ENCODE measurements at places on chromosomes 4 and X. TPM values are rescaled to one million over a fixed set of nuclear protein-coding genes. Genes with fewer than 3 reads are reported as not detected.

The MED14 gene
- total RNA-seq, result 56.4 TPM

The TMEM271 gene
- not detected for total RNA-seq

The ZFP42 gene
- total RNA-seq, result not detected

The SORBS2 gene
- 82.5 TPM for total RNA-seq

The NUDT11 gene
- total RNA-seq, result 3.9 TPM

The SOWAHB gene
- total RNA-seq, result not detected

The MED12 gene
- 61.4 TPM for total RNA-seq

The TACR3 gene
- total RNA-seq, result not detected

The STS gene
- total RNA-seq, result 4.9 TPM

The EPGN gene
- total RNA-seq, result not detected

The TMPRSS11F gene
- not detected for total RNA-seq

- no peaks in the 10 kb centered on the region for H3K4me1 ChIP-seq
- no peak overlapping the region for H3K4me3 ChIP-seq
- H3K36me3 ChIP-seq, result no peaks in the 10 kb centered on the region
- peaks cover 7% of the 10 kb centered on the region for H3K27me3 ChIP-seq
Observed at GRCh38 chr4:153060196-153060595, 124.1 kb downstream of the FHDC1 start.

- no peaks in the 10 kb centered on the region for H3K36me3 ChIP-seq
- no peaks in the 10 kb centered on the region for H3K4me1 ChIP-seq
- DNase-seq, result no peak
- no peak overlapping the region for H3K4me3 ChIP-seq
Observed at GRCh38 chr4:162350331-162350730, 186.5 kb upstream of the FSTL5 start.

GRCh38 chr4:102281171-102281839 lies 64.0 kb downstream of the SLC39A8 start:
- no peak overlapping the region for H3K27ac ChIP-seq
- H3K36me3 ChIP-seq, result no peaks in the 10 kb centered on the region
- H3K27me3 ChIP-seq, result no peaks in the 10 kb centered on the region
- DNase-seq, result no peak
- no peak overlapping the region for H3K4me3 ChIP-seq
- no peaks in the 10 kb centered on the region for H3K4me1 ChIP-seq

GRCh38 chr4:131566026-131566425 lies 1583.1 kb upstream of the PCDH10 start:
- H3K4me3 ChIP-seq, result no peak overlapping the region
- H3K27me3 ChIP-seq, result no peaks in the 10 kb centered on the region
- DNase-seq, result no peak
- H3K27ac ChIP-seq, result no peak overlapping the region

GRCh38 chr4:336893-337142 lies 796 bp upstream of the ZNF141 start:
- no peak overlapping the region for H3K27ac ChIP-seq
- peak overlapping the region; percentile 39 for H3K4me3 ChIP-seq
- no peak for DNase-seq

DNA sequence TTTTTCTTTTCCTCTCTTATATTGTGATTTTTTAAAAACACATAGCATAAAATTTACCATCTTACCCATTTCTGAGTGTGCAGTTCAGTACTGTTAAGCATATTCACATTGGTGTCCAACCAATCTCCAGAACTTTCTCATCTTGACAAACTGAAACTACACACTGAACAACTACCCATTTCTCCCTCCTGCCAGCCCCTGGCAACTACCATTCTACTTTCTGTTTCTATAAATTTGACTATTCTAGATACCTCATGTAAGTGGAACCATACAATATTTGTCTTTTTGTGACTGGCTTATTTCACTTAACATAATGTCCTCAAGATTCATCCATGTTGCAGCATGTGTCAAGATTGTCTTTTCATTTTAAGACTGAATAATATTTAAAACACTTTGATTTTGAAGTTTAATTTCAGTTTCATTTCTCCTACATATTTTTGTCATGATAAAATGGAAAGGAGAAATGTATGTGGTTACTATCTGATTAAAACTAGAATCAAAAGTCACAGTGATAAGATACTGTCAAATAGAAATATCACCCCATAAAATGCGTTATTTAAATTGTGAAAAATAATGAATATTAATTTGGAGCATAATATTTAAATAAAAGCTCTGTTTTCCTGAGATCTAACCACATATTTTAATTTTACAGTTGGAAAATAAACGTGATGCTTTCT lies 122.8 kb downstream of the DIPK2B start:
- no peaks in the 10 kb centered on the region for H3K27me3 ChIP-seq
- no peaks in the 10 kb centered on the region for H3K36me3 ChIP-seq
- no peaks in the 10 kb centered on the region for H3K4me1 ChIP-seq
- DNase-seq, result no peak
- H3K4me3 ChIP-seq, result no peak overlapping the region

- H3K27ac ChIP-seq, result no peak overlapping the region
- H3K36me3 ChIP-seq, result no peaks in the 10 kb centered on the region
- no peaks in the 10 kb centered on the region for H3K4me1 ChIP-seq
- no peaks in the 10 kb centered on the region for H3K27me3 ChIP-seq
- DNase-seq, result no peak
Observed at GRCh38 chr4:189035091-189035490, 895.9 kb downstream of the TRIML1 start.

DNA sequence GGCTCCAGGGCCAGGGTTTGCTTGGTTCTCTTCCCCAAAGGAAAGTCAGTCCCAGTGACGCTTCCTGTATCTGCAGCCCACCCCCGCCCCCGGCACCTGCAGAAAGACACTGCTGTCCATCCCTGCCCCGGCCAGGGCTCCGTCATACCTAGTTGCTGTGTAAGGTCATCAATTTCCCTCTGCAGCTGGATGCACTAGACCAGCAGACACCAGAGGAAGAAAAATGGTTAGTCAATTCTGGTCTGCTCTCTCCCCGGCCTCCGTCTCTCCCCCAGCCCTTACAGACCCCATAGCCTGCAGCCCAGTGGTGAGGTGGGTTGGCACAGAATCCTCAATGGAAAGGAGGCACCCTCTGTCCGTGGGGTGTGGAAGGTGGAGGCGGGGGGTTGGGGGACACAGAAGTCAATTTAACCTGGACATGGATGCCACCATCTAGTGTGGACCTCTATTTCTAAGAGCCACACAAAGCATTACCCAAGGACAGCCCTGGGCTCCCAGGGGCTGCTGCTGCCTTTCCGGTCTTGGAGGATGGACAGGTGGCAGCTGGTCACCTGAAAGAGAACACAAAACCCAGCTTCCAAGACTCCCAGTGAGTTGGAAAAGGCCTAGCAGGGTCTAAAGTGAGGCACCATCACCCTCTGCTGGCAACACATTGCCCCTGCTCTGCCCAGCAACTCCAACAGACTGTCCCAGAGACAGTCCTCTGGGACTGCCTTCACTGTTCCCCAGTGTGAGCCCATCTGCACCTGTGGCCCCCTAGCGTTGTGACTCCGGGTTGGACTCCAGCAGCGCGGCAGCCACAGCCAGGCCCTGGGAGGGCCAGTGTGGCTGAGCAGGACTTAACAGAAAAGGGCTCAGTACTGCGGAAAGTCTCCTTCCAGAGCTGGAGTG lies 40.2 kb upstream of the NHSL2 start:
- H3K27ac ChIP-seq, result no peak overlapping the region
- no peaks in the 10 kb centered on the region for H3K27me3 ChIP-seq
- no peak for DNase-seq
- no peak overlapping the region for H3K4me3 ChIP-seq
- H3K36me3 ChIP-seq, result no peaks in the 10 kb centered on the region

- no peaks in the 10 kb centered on the region for H3K36me3 ChIP-seq
- no peaks in the 10 kb centered on the region for H3K27me3 ChIP-seq
- no peak overlapping the region for H3K27ac ChIP-seq
- no peak for DNase-seq
- H3K4me1 ChIP-seq, result no peaks in the 10 kb centered on the region
- no peak overlapping the region for H3K4me3 ChIP-seq
Observed at GRCh38 chr4:151808120-151808529, 47.3 kb upstream of the GATB start.

DNA sequence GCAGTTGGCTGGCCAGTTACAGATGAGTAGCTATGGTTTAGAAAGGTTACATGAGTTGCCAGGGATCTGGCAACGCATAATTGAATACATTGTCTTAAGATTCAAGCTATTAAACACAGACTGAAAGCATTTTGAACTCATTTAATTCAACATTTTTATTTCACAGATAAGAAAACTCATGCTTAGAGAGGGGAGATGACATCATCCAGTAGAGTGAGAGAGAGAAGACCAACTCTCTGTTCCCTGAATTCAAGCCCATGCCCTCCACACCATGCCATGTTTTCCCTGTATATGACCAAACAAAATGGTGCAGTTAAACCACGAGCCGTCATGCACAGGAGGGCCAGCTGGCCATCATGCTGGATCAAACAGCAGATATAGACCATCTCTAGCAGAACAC lies 22.6 kb downstream of the SNCA start:
- no peak overlapping the region for H3K4me3 ChIP-seq
- H3K36me3 ChIP-seq, result peaks cover 4% of the 10 kb centered on the region
- no peak overlapping the region for H3K27ac ChIP-seq
- H3K4me1 ChIP-seq, result no peaks in the 10 kb centered on the region

GRCh38 chr4:114087596-114088230 lies 108.3 kb upstream of the ARSJ start:
- no peaks in the 10 kb centered on the region for H3K36me3 ChIP-seq
- H3K4me1 ChIP-seq, result peaks cover 10% of the 10 kb centered on the region
- H3K4me3 ChIP-seq, result no peak overlapping the region
- no peaks in the 10 kb centered on the region for H3K27me3 ChIP-seq
- peak overlapping the region; percentile 34 for H3K27ac ChIP-seq

DNA sequence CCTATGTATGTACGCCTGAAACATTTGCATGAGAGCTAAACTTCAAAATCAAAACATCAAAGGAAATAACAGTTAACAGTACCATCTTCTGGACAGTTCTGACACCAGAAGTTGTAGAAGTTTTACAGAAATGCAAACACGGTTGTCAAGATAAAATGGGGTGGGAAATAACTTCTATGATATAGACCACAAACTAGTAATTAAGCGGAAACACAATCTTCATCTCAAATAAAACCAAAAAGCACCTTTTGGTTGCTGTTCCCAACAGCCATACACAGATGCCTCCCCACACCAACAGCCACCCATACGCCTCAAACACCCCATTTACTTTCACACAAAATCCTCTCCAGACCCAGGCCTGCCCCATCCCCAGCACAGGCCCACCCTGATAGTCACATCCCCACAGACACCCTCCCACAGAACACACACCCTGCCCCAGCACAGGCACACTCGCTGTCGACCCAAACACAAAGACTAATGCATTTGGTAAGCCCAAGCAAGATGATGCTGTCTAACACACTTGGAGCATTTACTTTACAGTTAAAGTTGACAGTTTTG lies 64.3 kb downstream of the TAPT1 start:
- DNase-seq, result peak; percentile 9
- H3K27me3 ChIP-seq, result no peaks in the 10 kb centered on the region

DNA sequence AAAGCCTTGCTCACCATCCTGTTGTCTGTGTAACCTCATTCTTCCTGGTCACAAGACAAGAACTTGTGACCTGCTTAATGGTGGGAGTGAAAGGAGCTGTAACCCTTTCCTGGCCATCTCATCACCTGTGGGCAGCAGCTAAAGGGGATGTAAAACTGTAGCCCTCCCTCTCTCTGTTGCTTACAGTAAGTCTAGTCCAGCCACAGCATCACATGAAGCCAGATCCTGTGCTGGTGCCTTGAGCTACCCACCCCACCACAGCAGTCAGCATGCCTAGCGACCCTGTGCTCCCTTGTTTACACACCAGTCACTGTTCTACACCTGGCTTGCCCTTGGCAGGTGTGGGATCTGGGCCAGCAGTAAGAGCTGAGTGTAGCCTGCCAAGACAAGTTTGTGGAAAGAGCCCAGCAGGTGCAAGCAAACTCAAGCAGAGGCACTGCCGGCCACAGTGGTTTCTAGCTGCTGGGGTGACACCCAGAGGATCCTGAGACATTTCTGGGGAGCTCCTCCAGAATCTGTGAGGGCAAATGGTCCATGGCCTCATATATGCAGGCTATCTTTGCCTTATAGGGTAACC lies 41.0 kb downstream of the UGT2B28 start:
- DNase-seq, result no peak
- no peaks in the 10 kb centered on the region for H3K36me3 ChIP-seq
- H3K27ac ChIP-seq, result no peak overlapping the region
- H3K4me1 ChIP-seq, result no peaks in the 10 kb centered on the region

DNA sequence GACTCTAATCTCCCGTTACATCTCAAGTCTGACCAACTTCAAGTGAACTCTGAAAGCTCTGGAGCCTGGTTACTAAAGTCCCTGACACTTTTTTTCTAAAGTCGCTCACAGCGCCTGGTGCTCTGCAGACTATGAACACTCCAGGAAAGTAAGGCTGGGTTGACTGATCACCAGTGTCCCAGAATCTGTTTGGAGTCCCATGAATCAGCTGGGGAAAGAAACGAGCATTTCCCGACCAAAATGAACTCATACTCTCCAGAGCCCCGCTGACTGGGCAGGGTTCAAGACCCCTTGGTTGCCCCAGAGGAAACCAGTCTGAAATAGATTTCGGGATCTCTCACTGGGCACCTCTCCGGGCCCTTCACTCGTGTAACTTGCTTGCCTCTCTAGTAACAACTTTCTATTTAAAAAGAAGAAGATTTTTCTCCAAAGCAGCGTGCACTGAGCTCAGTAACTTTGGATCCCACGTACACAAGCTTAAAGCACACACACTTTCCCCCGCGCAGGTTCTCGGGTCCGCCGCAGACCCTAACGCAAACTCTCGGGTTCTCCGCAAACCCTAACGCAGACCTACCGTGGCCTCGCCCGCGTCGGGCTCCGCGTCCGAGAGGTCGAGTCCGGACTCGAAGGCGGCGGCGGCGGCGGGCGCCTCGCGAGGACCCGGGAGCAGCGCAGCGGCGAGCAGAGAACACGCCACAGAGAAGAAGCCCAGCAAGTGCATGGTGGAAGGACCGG lies 964 bp downstream of the VEGFC start:
- H3K4me1 ChIP-seq, result peaks cover 37% of the 10 kb centered on the region
- H3K27ac ChIP-seq, result peak overlapping the region; percentile 87
- peak; percentile 72 for DNase-seq
- H3K4me3 ChIP-seq, result peak overlapping the region; percentile 100
- H3K36me3 ChIP-seq, result no peaks in the 10 kb centered on the region
- H3K27me3 ChIP-seq, result no peaks in the 10 kb centered on the region

GRCh38 chrX:113512700-113513395 lies 672.2 kb upstream of the AMOT start:
- peaks cover 35% of the 10 kb centered on the region for H3K4me1 ChIP-seq
- H3K36me3 ChIP-seq, result no peaks in the 10 kb centered on the region
- peak; percentile 66 for DNase-seq
- no peak overlapping the region for H3K4me3 ChIP-seq
- peak overlapping the region; percentile 80 for H3K27ac ChIP-seq
